ENCODE measurements at places on chromosomes 13 and 19. TPM values are rescaled to one million over a fixed set of nuclear protein-coding genes. Genes with fewer than 3 reads are reported as not detected.

Gene MCOLN1
- total RNA-seq, result 2.7 TPM

Gene A1BG
- total RNA-seq, result 10.2 TPM

Gene C2CD4C
- 0.42 TPM for total RNA-seq

Gene TMPRSS9
- total RNA-seq, result 0.05 TPM

Gene FBN3
- not detected for total RNA-seq

Gene SSC5D
- not detected for total RNA-seq

Gene NLRP13
- not detected for total RNA-seq

Gene SMAD9
- 1.3 TPM for total RNA-seq

Gene FCAR
- total RNA-seq, result not detected

Gene ZNF358
- 30.2 TPM for total RNA-seq

Gene KRTDAP
- 58.3 TPM for total RNA-seq

Gene GRIN2D
- total RNA-seq, result 0.14 TPM

Gene KLK6
- total RNA-seq, result 2.2 TPM

Gene SELENOV
- total RNA-seq, result not detected

Gene GPI
- total RNA-seq, result 386 TPM

Gene KIR3DL1
- not detected for total RNA-seq

Gene ASPDH
- not detected for total RNA-seq

Gene ZNF541
- total RNA-seq, result not detected

Gene RNF17
- total RNA-seq, result not detected

Gene PRRG2
- total RNA-seq, result 10.0 TPM

Gene KLK14
- not detected for total RNA-seq

Gene AMH
- total RNA-seq, result 0.35 TPM

Gene TGFBR3L
- 10.2 TPM for total RNA-seq

Gene SYNGR4
- not detected for total RNA-seq

Gene SYCN
- not detected for total RNA-seq

Gene FGF21
- total RNA-seq, result not detected

Gene PTH2
- total RNA-seq, result not detected

Gene IZUMO2
- total RNA-seq, result not detected

Gene ADM5
- total RNA-seq, result 2.0 TPM

Gene DHRS12
- 2.3 TPM for total RNA-seq

Gene CDX2
- total RNA-seq, result not detected

Gene NCCRP1
- total RNA-seq, result 41.0 TPM

Gene NLRP7
- not detected for total RNA-seq

Gene TMEM59L
- not detected for total RNA-seq

Gene TNNI3
- total RNA-seq, result not detected

Gene GIPR
- total RNA-seq, result 3.7 TPM

Gene FBXO17
- total RNA-seq, result 19.0 TPM

Gene P2RY11
- total RNA-seq, result 3.7 TPM

Gene CEACAM21
- total RNA-seq, result not detected

Gene PSG11
- total RNA-seq, result not detected

Gene CRX
- total RNA-seq, result not detected

Gene DAZAP1
- total RNA-seq, result 89.2 TPM

Gene GPR4
- not detected for total RNA-seq

Gene NKPD1
- total RNA-seq, result 2.3 TPM

Gene CEACAM3
- total RNA-seq, result not detected

Gene CFAP97D2
- not detected for total RNA-seq

Gene TPTE2
- not detected for total RNA-seq

Gene KRI1
- total RNA-seq, result 11.9 TPM

Gene UBE2L5
- not detected for total RNA-seq

Gene FFAR2
- not detected for total RNA-seq

Gene IL12RB1
- not detected for total RNA-seq

Gene CCDC122
- total RNA-seq, result 5.0 TPM

Gene IGSF23
- not detected for total RNA-seq

Gene SHANK1
- total RNA-seq, result not detected

Gene TEX101
- not detected for total RNA-seq

Gene HCST
- not detected for total RNA-seq

Measured in airway epithelial cell (primary cell).